Cerebellar nuclear complex (tissue), 1 donor: ENCODE measurements at places on chromosomes 3 and 15.

- no peak for DNase-seq
Observed at GRCh38 chr15:97023488-97023844, 693.0 kb downstream of the NR2F2 start.

DNA sequence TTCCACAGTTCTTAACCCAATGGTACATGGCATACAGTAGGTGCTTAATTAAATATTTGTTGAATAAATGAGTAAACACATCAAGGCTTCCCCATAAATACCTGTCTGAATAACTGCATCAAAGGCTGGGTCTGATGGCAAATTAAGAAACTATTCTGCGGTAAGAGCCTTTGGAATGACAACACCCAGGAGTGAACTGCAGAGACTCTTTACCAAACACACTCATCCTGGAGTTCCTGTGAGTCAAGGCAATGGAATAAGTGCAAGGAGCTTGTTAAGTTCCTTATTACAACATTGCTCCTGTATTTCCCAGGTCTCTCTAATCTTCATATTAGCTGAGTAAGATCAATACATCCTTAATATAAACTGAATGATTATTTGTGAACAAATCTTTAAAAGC lies 119.9 kb upstream of the STT3B start:
- DNase-seq: no peak

DNA sequence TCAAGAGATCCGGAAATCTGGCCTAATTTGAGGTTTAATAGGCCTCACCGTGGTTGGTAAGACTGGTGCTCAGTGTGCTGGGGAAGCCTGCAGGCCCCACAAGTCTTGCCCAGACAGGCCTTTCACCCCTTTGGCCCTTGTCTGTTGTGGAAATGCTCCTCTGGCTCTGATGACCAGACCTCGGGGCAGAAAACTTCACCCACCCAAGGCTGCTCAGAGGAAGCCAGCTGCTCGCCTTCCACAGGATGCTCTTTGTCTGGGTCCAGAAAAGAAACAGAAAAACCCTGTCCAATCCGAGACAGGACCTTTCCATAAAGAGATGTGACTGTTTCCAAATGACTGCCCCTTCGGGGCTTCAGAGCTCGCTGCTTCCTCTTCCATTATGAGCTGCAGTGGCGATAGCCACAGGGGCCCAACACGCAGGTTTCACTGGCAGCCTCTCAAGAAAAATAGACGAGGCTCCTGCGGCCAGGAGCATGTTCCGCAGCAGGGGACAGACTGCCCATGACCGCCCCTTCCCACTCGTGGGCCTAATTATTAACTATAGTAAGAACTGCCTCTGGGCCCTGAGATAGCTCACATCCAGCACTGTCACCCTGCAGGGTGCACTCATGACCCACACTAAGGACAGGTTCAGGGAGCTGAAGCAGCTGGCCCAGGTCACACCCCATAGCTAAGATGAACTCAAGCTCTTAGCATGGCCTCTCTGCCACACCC lies 6.8 kb upstream of the SNX22 start:
- no peak for DNase-seq

DNA sequence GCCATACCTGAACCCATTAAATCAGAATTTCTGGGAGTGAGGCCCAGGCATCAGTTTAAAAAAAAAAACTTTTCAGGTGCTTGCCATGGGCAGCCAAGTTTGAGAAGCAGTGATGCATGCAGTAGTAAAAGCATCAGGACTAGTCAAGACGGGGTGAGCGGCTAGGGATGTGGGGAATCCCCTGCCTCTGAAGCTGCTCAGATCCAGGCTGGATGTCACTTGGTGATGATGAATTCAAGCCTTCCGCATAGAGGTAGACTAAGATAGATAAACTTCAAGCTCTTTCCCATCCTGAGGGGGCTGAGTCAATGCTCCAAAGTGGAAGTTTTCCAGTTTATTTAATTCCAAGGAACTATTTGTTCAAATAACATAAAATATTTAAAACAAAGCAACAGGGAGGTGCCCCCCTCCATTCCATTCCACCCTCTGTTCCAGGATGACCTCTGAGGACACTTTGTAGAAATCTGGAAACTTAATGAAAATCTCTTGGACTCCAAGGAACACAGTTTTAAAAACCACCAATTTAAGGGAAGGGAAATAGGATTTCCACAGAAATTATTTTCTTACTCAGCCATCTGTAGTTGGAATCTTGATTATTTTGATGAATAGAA lies 100.4 kb upstream of the NR2E3 start:
- DNase-seq: no peak

DNA sequence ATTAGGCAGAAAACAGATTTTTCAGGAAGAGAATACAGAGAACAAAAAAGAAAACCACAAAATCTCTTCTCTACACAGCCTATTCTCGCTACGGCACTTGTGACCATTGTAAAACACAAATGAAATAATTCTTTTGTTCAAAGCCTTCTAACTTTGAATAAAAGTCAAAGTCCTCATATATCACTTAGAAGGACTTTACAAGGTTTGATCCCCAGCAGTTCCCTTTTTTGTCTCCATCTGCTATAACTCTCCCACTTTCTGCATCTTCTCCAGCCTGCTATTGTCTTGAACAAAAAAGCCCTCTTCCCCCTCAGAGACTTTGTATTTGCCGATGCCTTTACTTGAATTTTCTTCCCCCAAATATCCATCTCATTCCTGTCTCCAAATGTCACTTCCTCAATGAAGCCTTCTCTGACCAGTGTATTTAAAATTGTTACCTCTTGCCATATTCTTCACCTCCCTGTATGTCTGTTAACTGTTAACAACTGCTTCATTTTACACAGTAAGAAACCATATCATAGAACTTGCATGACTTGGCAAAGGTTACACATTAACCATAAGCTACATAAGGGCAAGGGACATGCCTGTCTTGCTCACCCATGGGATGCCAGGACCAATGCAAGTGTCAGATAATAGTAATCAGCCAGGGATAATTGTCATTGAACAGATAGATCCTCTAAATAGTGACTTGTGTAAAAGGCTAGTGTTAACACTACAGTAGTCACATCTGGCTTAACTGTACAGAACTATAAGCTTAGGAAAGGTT lies 122.4 kb downstream of the CBLB start:
- no peak for DNase-seq

DNA sequence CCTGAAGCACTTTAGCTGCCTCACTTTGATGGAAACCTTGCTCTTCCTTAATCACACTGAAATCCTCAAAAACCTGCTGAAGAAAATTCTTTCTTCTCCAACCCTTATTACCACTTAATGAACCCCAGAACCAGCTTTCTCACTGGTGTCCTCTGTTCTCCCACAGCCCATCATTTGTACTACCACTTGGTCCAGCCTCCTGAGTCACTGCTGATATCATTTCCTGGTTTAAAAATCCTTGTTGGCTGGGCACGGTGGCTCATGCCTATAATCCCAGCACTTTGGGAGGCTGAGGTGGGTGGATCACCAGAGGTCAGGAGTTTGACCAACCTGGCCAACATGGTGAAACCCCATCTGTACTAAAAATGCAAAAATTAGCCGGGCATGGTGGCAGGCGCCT lies 418.6 kb upstream of the KCNMB2 start:
- DNase-seq: no peak

- DNase-seq: no peak
Observed at GRCh38 chr3:150235799-150236198, 172.3 kb upstream of the TSC22D2 start.

DNA sequence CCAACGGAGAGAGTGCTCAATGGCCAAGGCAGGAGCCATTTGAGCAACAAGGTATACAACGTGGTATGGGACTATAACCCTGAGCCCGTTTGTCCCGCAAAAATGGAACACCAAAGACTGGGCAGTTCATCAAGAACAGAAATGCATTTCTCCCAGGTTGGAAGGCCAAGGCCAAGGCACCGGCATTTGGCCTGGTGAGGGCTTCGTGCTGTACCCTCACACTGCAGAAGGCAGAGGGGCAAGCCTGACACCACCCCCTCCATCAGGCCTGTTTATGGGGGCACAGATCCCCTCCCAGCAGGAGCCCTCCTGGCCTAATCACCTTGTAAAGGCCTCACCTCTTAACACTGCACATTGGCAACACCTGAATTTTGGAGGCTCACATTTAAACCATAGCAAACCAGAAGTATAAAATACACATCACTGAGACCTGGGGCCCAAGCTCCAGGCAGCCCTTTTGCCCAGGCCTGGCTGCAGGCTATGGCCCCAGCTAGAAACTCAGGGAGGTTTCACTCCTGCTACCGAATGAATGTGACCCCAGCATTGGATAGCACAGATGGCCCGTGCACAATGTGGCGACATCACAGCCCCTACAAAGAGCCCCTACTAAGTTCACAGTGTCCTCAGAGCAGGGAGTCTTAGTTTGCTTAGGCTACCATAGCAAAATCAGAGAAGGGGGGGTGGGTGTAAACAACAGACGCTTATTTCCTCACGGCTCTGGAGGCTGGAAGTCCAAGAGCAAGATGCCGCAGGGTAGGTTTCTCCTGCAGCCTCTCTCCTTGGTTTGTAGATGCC lies 47.1 kb downstream of the KLF15 start:
- DNase-seq: no peak

DNA sequence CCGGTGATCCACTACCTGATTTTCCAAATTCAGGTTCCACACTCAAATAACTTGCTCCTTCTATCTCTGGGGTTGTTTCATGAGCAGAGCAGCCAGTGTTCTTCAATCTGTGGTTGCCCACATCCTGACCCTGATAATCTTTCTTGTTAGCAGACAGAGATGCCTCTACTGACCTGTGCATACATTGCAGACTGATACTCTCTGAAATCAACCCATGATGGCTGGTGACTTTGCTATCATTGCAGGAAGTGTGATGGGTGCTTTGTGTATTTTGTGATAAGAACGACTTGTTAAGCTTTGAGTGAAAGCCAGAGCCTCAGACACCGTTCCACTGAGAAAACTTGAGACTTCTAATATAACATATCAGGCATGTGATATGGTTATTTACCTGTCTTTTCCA lies 39.9 kb downstream of the GATM start:
- DNase-seq: no peak

- peak; percentile 14 for DNase-seq
Observed at GRCh38 chr15:98658831-98659699, 10.7 kb downstream of the IGF1R start.

- DNase-seq: no peak
Observed at GRCh38 chr15:48426044-48426443, 94.8 kb downstream of the DUT start.

GRCh38 chr3:64861684-64862083 lies 173.9 kb upstream of the ADAMTS9 start:
- DNase-seq: no peak

GRCh38 chr15:91967935-91968606 lies 114.6 kb downstream of the SLCO3A1 start:
- DNase-seq: no peak

GRCh38 chr15:29003191-29003839 lies 117.5 kb downstream of the APBA2 start:
- DNase-seq: no peak

GRCh38 chr15:101317336-101317872 lies 22.4 kb upstream of the SNRPA1 start:
- no peak for DNase-seq
